ENCODE measurements at places on chromosomes 16 and 17. TPM values are rescaled to one million over a fixed set of nuclear protein-coding genes. Genes with fewer than 3 reads are reported as not detected.

DNA sequence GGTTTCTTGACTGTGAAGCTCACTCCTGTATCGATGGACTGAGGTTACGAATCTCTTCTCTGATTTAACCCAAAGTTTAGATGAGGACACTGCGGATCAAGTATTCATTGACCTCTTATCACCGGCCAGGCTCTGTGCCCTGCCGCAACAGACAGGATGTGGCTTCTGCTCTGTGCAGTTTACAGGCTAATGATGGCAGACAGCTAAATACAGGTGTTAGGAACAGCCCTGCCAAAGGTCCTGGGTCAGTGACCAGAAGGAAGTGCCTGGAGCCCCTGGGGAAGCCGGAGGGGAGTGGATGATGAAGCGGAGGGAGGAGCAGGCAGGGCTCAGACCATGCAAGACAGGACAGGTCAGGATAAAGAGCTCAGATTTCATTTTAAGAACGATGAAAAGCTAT lies 44.4 kb downstream of the HAPSTR1 start:
- peaks cover 1% of the 10 kb centered on the region for H3K4me1 ChIP-seq
- H3K27me3 ChIP-seq = peaks cover 10% of the 10 kb centered on the region
- DNase-seq = no peak
- H3K4me3 ChIP-seq = no peak overlapping the region

GRCh38 chr17:82587234-82588086 lies 60.8 kb downstream of the WDR45B start:
- peak overlapping the region; percentile 71 for H3K27ac ChIP-seq
- H3K36me3 ChIP-seq = peaks cover 27% of the 10 kb centered on the region
- no peaks in the 10 kb centered on the region for H3K27me3 ChIP-seq

- no peak overlapping the region for H3K27ac ChIP-seq
- H3K4me3 ChIP-seq = no peak overlapping the region
- H3K36me3 ChIP-seq = no peaks in the 10 kb centered on the region
- peaks cover 8% of the 10 kb centered on the region for H3K27me3 ChIP-seq
- no peak for DNase-seq
Observed at GRCh38 chr16:51410125-51410524, 259.1 kb upstream of the SALL1 start.

- peaks cover 1% of the 10 kb centered on the region for H3K36me3 ChIP-seq
- no peak overlapping the region for H3K4me3 ChIP-seq
- H3K27ac ChIP-seq = no peak overlapping the region
- peaks cover 1% of the 10 kb centered on the region for H3K4me1 ChIP-seq
- DNase-seq = no peak
Observed at GRCh38 chr16:46949241-46949892, 24.1 kb downstream of the DNAJA2 start.

- no peaks in the 10 kb centered on the region for H3K36me3 ChIP-seq
- peaks cover 3% of the 10 kb centered on the region for H3K27me3 ChIP-seq
- no peak overlapping the region for H3K4me3 ChIP-seq
- DNase-seq = no peak
Observed at GRCh38 chr16:68426347-68426652, 22.0 kb downstream of the SMPD3 start.

DNA sequence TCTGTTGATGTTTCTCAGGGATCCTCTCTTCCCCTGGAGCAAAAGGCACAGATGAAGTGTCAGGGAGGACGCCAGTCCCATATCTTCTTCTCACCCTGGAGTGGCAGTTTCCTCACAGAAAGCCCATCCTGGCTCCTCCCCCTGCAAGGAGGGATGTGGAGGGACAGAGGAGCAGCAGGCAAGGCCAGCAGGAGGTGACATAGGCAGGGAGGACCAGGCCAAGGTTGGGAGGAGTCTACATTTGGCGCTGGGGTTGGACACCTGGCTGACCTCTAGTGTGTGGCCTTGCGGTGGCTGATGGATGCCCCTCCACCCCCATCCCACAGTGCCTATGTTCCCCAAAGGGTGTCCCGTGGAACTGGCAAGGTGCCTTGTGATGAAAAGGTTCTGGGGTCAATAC lies 125.4 kb downstream of the SEC14L1 start:
- no peak for DNase-seq
- no peak overlapping the region for H3K4me3 ChIP-seq
- H3K27me3 ChIP-seq = peaks cover 9% of the 10 kb centered on the region
- peaks cover 12% of the 10 kb centered on the region for H3K4me1 ChIP-seq

DNA sequence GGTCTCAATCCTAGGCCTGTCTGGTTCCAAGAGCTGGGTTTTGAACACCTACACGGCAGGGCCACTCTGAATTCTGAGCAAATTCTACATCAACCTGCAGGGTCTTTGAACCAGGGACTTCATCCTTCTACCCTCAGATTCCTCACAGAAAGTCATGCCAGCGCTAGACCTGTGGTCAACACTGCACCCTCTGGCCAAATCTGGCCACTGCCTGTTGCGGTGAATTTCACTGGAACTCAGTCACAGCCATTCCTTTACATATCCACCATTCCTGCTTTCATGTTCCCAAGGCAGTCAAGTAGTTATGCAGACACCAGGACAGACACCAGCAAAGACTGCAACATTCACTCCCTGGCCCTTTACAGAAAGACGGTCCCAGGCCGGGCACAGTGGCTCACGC lies 144.6 kb downstream of the C16orf95 start:
- peaks cover 4% of the 10 kb centered on the region for H3K4me1 ChIP-seq
- no peaks in the 10 kb centered on the region for H3K36me3 ChIP-seq
- H3K4me3 ChIP-seq = no peak overlapping the region
- H3K27me3 ChIP-seq = peaks cover 13% of the 10 kb centered on the region

- no peaks in the 10 kb centered on the region for H3K4me1 ChIP-seq
- H3K4me3 ChIP-seq = no peak overlapping the region
- peak overlapping the region; percentile 19 for H3K27ac ChIP-seq
Observed at GRCh38 chr17:18961634-18962493, 9.9 kb downstream of the SLC5A10 start.

DNA sequence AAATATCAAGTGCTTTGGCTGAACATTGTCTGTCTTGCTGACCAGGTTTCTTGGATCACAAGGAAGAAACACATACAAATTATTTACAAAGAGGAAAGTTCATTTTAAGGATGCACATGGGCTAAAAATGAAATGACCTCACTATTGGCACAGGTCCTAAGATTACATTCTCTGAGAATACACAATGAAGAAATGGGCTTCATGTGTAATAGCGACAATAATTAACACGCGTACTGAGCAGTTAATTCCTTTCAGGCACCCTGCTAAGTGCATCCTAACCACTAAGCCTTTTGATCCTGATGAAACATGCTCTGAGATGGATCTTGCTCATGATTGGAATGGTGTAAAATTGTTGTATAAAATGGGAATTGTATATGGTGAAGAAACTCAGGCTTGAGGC lies 429.0 kb downstream of the HS3ST4 start:
- no peaks in the 10 kb centered on the region for H3K36me3 ChIP-seq
- H3K27me3 ChIP-seq = peaks cover 29% of the 10 kb centered on the region
- H3K4me3 ChIP-seq = no peak overlapping the region

DNA sequence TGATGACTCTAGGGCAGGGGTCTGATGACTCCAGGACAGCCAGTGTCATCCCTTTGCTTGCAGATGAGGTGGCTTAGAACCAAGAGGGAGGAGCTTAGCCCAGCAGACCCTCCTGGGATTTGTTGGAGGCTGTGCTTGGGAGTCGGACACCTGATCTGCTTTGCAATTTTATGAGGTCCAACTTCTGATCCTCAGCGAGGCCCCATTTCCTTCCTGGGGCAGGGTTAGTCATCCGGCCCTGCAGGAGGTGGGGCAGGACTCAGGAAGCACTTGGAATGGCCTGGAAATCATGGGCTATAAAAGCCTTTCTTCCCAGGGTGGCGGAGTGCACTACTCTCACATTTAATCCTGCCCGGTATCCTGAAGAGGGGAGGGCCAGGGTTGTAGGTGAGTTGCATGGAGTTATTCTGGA lies 168.5 kb downstream of the MSI2 start:
- peaks cover 14% of the 10 kb centered on the region for H3K36me3 ChIP-seq
- H3K27me3 ChIP-seq = no peaks in the 10 kb centered on the region
- no peak overlapping the region for H3K27ac ChIP-seq
- peaks cover 19% of the 10 kb centered on the region for H3K4me1 ChIP-seq

DNA sequence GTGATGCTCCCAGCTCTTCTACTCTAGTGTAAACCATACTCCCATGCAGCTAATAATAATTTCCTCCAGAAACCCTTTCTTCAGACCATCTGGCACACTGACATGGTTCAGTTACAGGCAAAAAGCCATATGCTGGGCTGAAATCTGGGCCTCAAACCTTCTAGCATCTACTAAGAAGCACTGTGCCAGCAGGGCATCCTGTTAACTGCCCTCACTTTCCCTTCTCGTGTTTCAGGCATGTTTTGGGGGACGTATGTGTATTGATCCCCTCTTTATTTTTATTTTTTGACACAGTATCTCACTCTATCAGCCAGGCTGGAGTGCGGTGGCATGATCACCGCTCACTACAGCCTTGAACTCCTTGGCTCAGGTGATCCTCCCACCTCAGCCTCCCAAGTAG lies 33.3 kb downstream of the STAT5A start:
- no peak overlapping the region for H3K4me3 ChIP-seq
- DNase-seq = no peak
- H3K27ac ChIP-seq = no peak overlapping the region
- H3K4me1 ChIP-seq = peaks cover 14% of the 10 kb centered on the region

DNA sequence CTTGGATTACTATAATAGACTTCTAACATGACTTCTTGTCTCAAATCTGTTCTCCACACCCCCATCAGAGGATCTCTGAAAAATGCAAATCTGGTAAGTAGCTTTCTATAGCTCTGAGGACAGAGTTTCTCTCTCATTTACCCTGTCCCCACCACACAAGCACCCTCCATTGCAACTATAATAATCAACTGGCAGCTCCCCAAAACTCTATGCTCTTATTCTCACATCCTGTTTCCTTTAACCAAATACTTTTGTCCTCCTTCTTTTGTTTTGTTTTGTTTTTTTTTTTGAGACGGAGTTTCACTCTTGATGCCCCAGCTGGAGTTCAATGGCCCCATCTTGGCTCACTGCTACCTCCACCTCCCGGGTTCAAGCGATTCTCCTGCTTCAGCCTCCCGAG lies 73.4 kb downstream of the HELZ start:
- no peak for DNase-seq
- H3K27me3 ChIP-seq = no peaks in the 10 kb centered on the region
- no peak overlapping the region for H3K4me3 ChIP-seq
- H3K4me1 ChIP-seq = no peaks in the 10 kb centered on the region

- no peak overlapping the region for H3K27ac ChIP-seq
- DNase-seq = no peak
- no peak overlapping the region for H3K4me3 ChIP-seq
- peaks cover 3% of the 10 kb centered on the region for H3K36me3 ChIP-seq
- H3K4me1 ChIP-seq = peaks cover 33% of the 10 kb centered on the region
- H3K27me3 ChIP-seq = peaks cover 5% of the 10 kb centered on the region
Observed at GRCh38 chr17:42868338-42868737, 17.3 kb downstream of the AOC3 start.

The PRKCA gene
- total RNA-seq = 14.7 TPM

All from progenitor cell of endocrine pancreas (in vitro differentiated cells).